GM23248 (cell line): ENCODE measurements at places on chromosomes 1 and 21.

GRCh38 chr1:68542586-68542985, 45.7 kb upstream of the DEPDC1 start:
- H3K4me3 ChIP-seq: no peak overlapping the region
- no peak overlapping the region for H3K27ac ChIP-seq
- no peaks in the 10 kb centered on the region for H3K36me3 ChIP-seq
- no peaks in the 10 kb centered on the region for H3K27me3 ChIP-seq

- H3K4me1 ChIP-seq: peaks cover 4% of the 10 kb centered on the region; the same call in 1 of the 2 replicates
- no peak overlapping the region for H3K27ac ChIP-seq
- peaks cover 26% of the 10 kb centered on the region for H3K27me3 ChIP-seq
- no peaks in the 10 kb centered on the region for H3K36me3 ChIP-seq
These were observed 1.7 kb downstream of the KLHDC8A start for GRCh38 chr1:205355075-205355453.

GRCh38 chr1:156006666-156007376, 13.9 kb downstream of the SSR2 start:
- H3K27ac ChIP-seq: no peak overlapping the region
- peaks cover 23% of the 10 kb centered on the region for H3K36me3 ChIP-seq
- no peaks in the 10 kb centered on the region for H3K27me3 ChIP-seq
- H3K4me3 ChIP-seq: no peak overlapping the region
- no peaks in the 10 kb centered on the region; the same call in 1 of the 2 replicates for H3K4me1 ChIP-seq
- DNase-seq: no peak

- H3K4me3 ChIP-seq: no peak overlapping the region
- DNase-seq: no peak
- no peaks in the 10 kb centered on the region for H3K4me1 ChIP-seq
- no peaks in the 10 kb centered on the region for H3K27me3 ChIP-seq
These were observed 1.7 kb upstream of the ANGPTL7 start for GRCh38 chr1:11187494-11187893.

- no peak overlapping the region for H3K4me3 ChIP-seq
- H3K27ac ChIP-seq: no peak overlapping the region
- H3K36me3 ChIP-seq: no peaks in the 10 kb centered on the region
- H3K4me1 ChIP-seq: peaks cover 10% of the 10 kb centered on the region; the same call in 1 of the 2 replicates
These were observed 276.2 kb upstream of the DUSP10 start for GRCh38 chr1:222018041-222018440.

DNA sequence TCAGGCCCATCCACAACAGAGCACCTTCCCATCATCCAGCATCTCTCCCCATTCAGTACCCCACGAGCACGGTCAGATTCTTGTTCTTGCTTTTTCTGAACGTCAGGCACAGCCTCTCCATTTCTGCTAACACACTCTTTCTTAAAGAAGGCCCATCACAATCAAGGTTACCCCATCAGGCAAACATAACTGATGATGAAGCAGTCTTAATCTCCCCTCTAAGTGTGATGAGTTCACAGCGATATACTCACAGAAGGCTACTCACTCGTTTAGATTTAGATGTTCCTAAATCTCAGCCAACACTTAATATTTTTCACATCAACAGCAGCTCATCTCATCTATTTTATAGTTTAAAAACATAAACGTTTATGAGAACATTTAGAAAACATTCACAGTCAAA, 75.6 kb downstream of the ADSS2 start:
- no peak for DNase-seq
- H3K27me3 ChIP-seq: no peaks in the 10 kb centered on the region
- H3K4me1 ChIP-seq: no peaks in the 10 kb centered on the region
- H3K27ac ChIP-seq: no peak overlapping the region
- no peak overlapping the region for H3K4me3 ChIP-seq
